ENCODE measurements at places on chromosomes 2 and 18. TPM values are rescaled to one million over a fixed set of nuclear protein-coding genes. Genes with fewer than 3 reads are reported as not detected.
A peak's percentile ranks its signal among the peaks of the same experiment; 100 is the strongest.

DNA sequence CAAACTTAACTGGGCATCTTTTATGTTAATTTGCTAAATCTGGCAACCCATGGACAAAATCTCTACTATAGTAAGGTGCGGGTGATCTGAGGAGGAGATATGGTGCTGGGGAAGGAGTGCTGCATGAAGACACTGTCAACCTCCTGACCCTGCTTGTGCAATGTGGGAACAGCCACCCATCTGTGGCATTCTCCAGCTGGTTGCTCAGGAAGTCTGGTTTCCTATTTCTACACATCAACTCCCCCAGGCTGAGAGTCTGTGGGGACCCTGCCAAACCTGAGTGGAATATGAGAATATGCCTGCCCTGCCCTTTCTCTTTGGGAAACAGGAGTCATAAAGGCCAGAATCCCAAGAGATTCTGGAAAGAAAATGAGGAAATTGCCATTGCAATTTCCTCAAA lies 60.1 kb upstream of the PAX3 start:
- H3K27ac ChIP-seq = no peak overlapping the region
- peaks cover 12% of the 10 kb centered on the region for H3K27me3 ChIP-seq
- no peaks in the 10 kb centered on the region for H3K4me1 ChIP-seq
- DNase-seq = no peak

- H3K4me3 ChIP-seq = no peak overlapping the region
- no peak overlapping the region for H3K27ac ChIP-seq
- H3K36me3 ChIP-seq = peaks cover 36% of the 10 kb centered on the region
- DNase-seq = no peak
- peaks cover 51% of the 10 kb centered on the region for H3K4me1 ChIP-seq
These were observed 18.9 kb downstream of the MGAT5 start for GRCh38 chr2:134272806-134273205.

DNA sequence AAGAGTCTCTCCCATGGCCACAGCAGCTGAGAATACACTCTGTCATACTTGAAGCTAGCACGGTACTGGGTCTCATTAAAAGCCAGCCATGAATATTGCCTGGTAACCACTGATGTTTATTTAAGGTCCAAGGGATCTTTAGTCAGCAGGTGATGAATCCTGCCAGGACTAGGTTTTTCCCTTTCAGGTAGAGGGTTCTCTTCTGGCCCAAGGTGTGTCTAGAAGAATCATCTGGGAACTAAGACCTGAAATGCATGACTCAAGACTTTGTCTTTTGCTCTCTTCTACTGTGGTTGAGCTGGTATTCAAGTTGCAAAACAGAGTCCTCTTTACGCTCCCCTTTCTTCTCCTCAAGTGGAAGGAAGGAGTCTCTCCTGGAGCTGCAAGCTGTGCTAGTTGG lies 400.5 kb upstream of the FSIP2 start:
- no peaks in the 10 kb centered on the region for H3K4me1 ChIP-seq
- DNase-seq = no peak
- no peak overlapping the region for H3K4me3 ChIP-seq
- H3K27ac ChIP-seq = no peak overlapping the region
- no peaks in the 10 kb centered on the region for H3K27me3 ChIP-seq

- H3K36me3 ChIP-seq = no peaks in the 10 kb centered on the region
- no peak overlapping the region for H3K4me3 ChIP-seq
- no peak overlapping the region for H3K27ac ChIP-seq
- no peaks in the 10 kb centered on the region for H3K4me1 ChIP-seq
These were observed 138.6 kb upstream of the GLI2 start for GRCh38 chr2:120596990-120597594.

The FKBP7 gene
- total RNA-seq = 4.7 TPM

- no peak for DNase-seq
- H3K4me3 ChIP-seq = no peak overlapping the region
- no peaks in the 10 kb centered on the region for H3K36me3 ChIP-seq
- no peaks in the 10 kb centered on the region for H3K27me3 ChIP-seq
- peaks cover 2% of the 10 kb centered on the region for H3K4me1 ChIP-seq
These were observed 130.6 kb upstream of the HAAO start for GRCh38 chr2:42922790-42923579.

DNA sequence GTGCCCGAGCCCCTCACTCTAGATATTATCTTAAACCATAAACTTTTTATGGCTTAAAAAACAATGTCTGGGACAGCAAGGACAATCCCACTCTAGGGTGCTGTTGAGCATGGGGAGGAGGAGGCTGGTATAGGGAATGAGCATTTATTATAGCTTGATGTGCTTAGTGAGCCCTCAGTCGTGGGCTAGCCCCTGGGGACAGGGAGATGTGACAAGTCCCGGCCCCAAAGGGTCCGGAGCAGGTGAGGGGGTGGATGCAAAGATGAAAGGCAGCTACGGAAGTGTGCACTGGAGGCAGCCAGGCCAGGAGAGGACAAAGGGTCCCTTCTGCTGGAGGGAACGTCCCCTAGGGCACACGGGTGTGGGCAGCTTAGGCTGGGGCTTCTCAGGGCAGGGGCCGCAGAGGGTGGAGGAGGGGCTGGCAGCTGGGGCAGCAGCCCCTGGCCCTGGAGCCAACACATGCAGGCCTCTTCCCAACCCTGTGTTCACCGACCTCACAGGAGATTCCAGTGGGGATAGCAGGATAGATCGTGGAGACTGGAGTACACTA lies 106.3 kb upstream of the GPC1 start:
- no peak for DNase-seq
- no peaks in the 10 kb centered on the region for H3K4me1 ChIP-seq
- peaks cover 10% of the 10 kb centered on the region for H3K27me3 ChIP-seq
- peaks cover 1% of the 10 kb centered on the region for H3K36me3 ChIP-seq
- H3K4me3 ChIP-seq = no peak overlapping the region

- no peaks in the 10 kb centered on the region for H3K27me3 ChIP-seq
- H3K4me1 ChIP-seq = peaks cover 88% of the 10 kb centered on the region
- DNase-seq = peak; percentile 65
- H3K27ac ChIP-seq = peak overlapping the region; percentile 89
These were observed 31.5 kb downstream of the TRABD2A start for GRCh38 chr2:84849271-84849952.

The NAT8 gene
- total RNA-seq = not detected

- no peak for DNase-seq
- H3K4me3 ChIP-seq = no peak overlapping the region
- H3K4me1 ChIP-seq = peaks cover 6% of the 10 kb centered on the region
- no peaks in the 10 kb centered on the region for H3K36me3 ChIP-seq
- peaks cover 4% of the 10 kb centered on the region for H3K27me3 ChIP-seq
These were observed 102.5 kb upstream of the SLC35G4 start for GRCh38 chr18:11506856-11507255.

The SOX11 gene
- total RNA-seq = not detected

DNA sequence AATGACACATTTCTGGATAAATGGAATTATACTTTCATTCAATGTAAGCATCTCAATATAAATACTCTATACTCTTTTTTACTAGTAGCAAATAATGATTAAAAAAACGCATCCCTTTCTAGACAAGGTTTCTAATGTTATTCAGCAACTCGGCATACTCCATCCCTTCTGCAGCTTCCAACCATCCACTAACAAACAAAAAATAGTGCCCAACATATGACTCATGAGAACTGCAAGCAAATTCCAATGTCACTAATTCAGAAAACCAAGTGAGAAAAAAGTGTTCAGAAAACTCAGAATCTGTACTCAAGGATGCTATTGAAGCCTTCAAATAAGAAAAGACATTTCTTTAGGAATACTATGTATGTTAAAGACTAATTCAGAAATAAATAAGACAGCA lies 140.0 kb downstream of the BAZ2B start:
- H3K27ac ChIP-seq = no peak overlapping the region
- no peaks in the 10 kb centered on the region for H3K4me1 ChIP-seq
- no peaks in the 10 kb centered on the region for H3K27me3 ChIP-seq
- no peak overlapping the region for H3K4me3 ChIP-seq

DNA sequence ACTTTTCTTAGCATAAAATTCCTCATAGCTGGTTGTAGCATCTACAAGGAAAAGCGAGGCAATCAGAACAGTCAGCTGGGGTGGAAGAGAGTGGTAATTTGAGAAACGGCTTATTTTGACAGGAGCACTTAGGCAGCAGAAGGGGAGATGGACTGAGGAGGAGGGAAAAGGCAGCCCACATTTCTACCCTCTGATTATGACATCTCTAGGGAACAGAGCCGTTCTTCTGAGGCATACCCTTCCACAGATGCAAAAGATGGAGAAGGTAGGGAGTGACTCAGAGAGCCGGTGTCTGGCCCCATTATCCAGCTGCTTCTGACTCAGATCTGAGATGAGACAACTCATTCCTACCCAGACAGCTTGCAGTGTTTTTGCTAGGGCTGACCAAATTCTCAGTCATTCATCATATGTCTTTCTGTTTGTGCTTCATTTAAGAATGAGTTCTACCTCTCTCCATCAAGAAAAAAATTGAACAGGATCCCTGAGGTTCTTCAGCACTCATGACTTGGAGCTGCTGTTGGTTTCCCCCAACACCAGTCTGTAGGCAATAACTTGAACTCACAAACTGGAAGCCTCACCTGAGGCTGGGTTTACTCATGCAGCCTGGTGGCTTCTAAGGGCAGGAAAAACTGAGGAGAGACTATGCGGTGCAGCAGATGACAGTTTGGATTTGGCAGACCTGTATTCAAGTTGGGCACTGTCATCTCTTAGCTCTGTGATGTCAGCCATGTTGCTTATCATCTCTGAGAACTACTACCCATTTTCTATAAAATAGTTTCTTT lies 15.9 kb upstream of the SEC11C start:
- H3K36me3 ChIP-seq = no peaks in the 10 kb centered on the region
- H3K27ac ChIP-seq = no peak overlapping the region
- DNase-seq = no peak

GRCh38 chr18:48573632-48574283 lies 34.9 kb downstream of the CTIF start:
- H3K27me3 ChIP-seq = peaks cover 3% of the 10 kb centered on the region
- no peak overlapping the region for H3K4me3 ChIP-seq

DNA sequence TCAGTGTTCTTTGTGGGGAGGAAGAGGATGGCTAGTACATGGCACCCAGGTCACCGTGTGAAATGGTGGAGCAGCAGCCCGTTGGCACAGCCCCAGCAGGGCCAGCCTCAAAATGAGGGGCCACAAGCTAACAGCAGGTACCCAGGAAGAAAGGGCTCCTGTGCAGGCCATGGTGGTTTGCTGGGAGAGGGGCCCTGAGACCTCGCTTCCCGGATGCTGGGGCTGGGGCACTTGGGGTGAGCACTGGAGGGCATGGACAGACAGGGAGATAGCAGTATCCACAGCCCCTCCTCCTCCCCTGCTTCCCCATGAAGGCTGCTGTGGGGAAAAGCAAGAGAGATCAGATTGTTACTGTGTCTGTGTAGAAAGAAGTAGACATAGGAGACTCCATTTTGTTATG lies 16.2 kb upstream of the TEX44 start:
- no peaks in the 10 kb centered on the region for H3K4me1 ChIP-seq
- no peak overlapping the region for H3K27ac ChIP-seq
- H3K4me3 ChIP-seq = no peak overlapping the region
- peaks cover 2% of the 10 kb centered on the region for H3K36me3 ChIP-seq
- no peak for DNase-seq
- no peaks in the 10 kb centered on the region for H3K27me3 ChIP-seq

The IL18RAP gene
- total RNA-seq = 5.3 TPM

DNA sequence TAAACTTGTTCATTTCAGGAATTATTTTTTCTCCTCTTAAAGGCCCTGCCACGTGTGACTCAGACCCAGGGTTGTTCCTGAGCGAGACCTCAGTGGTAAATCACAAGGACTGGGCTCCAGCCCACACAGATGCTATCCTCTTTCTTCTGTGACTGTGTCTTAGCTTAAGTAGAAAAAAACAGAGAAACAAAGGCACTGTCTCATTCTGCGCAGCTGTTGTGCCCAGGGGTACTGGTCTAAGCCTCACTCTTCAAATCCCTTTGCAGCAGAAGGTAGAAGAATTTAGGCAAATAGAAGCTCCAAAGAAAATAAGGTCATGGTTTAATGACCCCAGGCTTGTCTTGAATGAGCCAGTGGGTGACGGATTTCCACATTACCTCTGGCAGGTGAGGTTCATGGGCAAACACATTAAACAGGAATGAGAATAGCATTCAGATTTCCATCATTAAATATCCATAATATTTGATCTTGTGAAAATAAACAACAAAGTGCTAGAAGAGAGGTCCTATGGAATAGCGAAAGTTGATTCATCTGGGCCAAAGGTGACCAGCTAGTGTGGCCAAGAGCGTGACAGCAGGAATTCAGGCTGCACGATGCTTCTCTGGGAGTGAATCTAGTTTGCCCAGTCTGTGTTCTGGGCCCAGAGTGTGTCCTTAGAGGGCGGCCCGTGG lies 63.3 kb downstream of the LIPG start:
- peaks cover 14% of the 10 kb centered on the region for H3K27me3 ChIP-seq
- no peaks in the 10 kb centered on the region for H3K36me3 ChIP-seq
- no peaks in the 10 kb centered on the region for H3K4me1 ChIP-seq

- no peak for DNase-seq
- H3K27me3 ChIP-seq = peaks cover 19% of the 10 kb centered on the region
- H3K36me3 ChIP-seq = no peaks in the 10 kb centered on the region
These were observed 85.6 kb upstream of the TSPYL6 start for GRCh38 chr2:54341656-54342055.

DNA sequence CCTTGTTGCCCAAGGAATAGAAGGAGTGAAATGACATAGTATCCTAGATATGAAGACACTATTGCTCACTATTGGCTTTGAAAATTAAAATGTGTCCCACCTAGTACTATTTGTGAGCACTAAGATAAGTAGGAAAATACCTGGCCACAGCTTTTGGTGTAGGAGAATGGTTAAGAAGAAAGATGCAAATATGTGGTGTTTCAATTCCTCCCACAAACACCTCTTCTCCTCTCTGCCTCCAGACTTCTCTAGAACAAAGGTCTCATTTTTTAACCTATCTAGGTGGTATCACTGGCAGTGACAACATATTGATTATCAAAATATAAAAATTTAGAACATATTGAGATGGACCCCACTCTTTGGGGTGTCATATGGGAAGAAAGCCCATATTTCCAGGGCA lies 929.9 kb upstream of the FANCL start:
- DNase-seq = no peak
- peaks cover 7% of the 10 kb centered on the region for H3K4me1 ChIP-seq
- no peak overlapping the region for H3K4me3 ChIP-seq
- H3K27me3 ChIP-seq = no peaks in the 10 kb centered on the region

The SCN3A gene
- total RNA-seq = 0.06 TPM

- no peak overlapping the region for H3K4me3 ChIP-seq
- no peaks in the 10 kb centered on the region for H3K27me3 ChIP-seq
- H3K36me3 ChIP-seq = no peaks in the 10 kb centered on the region
These were observed 43.0 kb downstream of the CAPN13 start for GRCh38 chr2:30764021-30764800.

GRCh38 chr18:36308711-36309435 lies 11.4 kb downstream of the FHOD3 start:
- no peaks in the 10 kb centered on the region for H3K4me1 ChIP-seq
- H3K27ac ChIP-seq = no peak overlapping the region
- H3K36me3 ChIP-seq = no peaks in the 10 kb centered on the region
- no peak for DNase-seq
- peaks cover 45% of the 10 kb centered on the region for H3K27me3 ChIP-seq
- no peak overlapping the region for H3K4me3 ChIP-seq

- DNase-seq = no peak
- peaks cover 32% of the 10 kb centered on the region for H3K36me3 ChIP-seq
- H3K4me1 ChIP-seq = peaks cover 15% of the 10 kb centered on the region
- H3K4me3 ChIP-seq = no peak overlapping the region
- H3K27me3 ChIP-seq = no peaks in the 10 kb centered on the region
These were observed 76.1 kb downstream of the RHBDD1 start for GRCh38 chr2:226911932-226912331.

All from activated naive CD8-positive, alpha-beta T cell treated with anti-CD3 and anti-CD28 coated beads for 36 hours (primary cell).